ENCODE measurements at places on chromosomes 12 and 14.

DNA sequence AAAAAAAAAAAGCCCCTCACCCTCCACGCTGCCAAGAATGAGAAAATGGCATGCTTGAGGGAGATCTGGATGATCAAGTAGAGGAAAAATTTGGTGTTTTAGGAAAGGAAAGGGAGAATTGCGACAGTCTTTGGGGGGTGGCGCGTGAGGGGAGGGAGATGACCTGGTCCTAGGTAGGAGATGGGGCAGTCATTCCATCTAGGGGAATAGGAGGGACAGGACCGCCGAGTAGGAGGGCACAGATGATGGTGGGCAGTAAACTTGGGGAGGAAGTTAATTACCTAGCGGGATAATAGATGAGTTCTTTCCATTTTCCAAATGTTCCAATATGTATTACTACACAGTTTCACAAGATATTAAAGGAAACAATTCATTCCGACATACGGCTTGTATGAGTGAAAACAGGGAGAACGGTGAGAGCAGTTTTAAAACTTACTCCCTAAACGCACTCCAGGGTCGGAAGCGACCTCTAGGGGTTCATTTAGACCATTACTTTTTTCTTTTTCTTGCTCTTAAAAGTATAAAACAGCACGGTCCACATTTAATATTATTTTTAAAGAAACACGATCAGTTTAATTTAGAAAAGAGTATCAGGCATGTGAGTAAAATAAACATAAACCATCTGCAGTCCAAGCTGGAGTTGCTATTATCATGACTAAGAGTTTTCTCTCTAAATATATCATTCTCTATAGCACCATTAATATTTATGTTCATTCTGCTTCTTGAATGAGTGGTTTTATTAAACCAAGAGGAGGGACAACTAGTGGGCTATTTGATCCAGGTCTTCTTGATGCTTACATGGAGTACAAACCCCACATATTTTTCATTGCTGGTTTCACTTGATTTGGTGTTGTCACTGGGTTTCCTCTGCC lies 3.0 kb upstream of the FNTB start:
- peak; percentile 66 for DNase-seq

DNA sequence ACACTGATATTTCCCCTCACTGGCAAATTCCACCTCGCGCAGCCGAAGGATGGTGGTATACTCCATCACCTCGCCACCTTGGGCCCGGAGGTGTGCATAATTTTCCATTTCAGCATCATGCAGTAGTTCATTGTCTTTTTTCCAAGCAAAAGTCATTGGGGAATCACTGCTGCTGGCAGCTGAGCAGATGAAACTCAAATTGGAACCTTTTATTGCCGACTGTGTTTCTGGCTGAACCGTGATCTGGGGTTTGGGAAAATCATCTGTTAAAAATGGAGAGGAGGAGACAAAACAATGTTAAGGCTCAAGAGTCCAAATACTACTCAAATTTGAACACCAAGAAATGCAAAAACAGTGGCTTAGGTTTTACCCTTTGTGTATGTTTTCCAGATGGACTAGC lies 39.7 kb downstream of the LRIG3 start:
- DNase-seq = no peak

DNA sequence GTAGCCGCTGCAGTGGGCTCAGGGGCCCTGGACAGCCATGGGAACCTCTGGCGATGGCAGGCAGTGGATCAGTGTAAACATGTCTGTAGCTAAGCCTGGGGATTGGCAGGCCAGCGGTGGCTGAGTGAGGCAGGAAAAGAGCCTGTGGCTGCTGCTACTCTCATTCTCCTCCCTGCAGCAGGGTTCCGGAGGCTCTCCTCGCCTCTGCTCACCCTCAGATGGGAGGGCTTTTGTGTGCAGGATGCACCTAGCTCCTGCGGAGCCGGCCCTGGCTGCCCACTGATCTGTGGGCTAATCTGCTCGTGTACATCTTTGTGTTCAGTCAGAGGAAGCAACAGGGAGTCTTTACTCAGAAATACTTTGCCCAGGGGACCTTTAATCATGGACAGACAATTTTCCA lies 59.5 kb downstream of the GALNT8 start:
- DNase-seq = no peak

DNA sequence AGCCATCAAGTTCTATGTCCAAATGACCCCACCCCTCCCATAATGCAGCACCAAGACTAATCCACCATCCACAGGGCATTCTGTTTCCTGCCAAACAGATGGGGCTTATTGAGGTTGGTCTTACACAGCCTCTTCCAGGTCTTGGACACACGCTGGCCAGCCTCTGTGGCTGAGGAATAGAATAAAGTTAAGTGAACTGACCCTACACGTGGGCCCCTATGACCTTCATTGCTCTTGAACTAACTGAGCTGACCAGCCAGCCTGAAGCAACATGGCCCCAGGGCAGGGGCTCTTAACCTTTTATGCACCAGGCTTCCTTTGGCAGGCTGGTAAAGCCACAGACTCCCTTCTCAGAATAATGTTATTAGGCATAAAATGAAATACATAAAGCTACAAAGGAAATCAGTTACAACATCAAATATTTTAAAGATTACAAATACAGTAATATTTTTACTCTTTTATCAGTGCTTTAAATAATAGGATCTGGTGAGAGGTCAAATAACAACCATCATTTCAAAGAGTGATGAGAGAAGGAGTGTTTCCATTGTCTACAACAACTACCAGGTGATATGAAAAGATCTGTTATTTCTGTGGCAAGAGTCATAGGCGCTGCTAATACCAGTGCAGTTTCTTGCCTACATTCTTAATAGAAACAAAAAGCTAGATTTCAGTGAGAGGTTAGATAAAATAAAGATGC lies 192.9 kb upstream of the NUDT4 start:
- DNase-seq = no peak

- no peak for DNase-seq
Observed at GRCh38 chr12:104593482-104593881, 136.7 kb downstream of the CHST11 start.

DNA sequence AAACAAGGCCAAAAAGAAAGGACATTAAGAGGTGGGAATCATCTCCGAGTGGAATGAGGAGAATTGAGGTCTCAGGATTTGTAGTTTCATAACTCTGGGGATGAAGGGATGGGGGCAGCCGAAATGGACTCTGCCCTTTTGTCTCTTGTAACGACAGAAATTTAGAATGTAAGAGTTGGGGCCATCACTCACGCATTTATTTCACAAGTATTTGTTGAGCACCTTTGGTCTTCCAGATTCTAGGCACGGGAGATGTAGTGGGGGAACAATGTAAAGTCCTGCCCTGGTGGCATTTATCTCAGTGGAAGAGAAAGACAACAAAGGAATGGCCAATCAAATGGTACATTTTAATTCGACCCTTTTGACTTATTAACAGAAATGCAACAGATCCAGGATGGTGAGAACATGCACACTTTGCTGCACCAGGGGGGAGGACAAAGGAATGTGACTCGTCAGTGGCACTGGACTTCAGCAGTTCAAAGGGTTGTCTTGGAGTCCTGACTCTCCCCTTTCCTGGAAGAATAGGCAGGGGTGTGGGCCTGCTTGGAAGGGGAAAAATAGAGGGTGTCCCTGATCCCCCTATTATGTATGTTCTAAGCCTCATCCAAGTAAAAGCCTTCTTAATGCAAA lies 102.0 kb downstream of the TMEM30B start:
- no peak for DNase-seq

GRCh38 chr12:58757422-58757821 lies 162.9 kb downstream of the LRIG3 start:
- DNase-seq = no peak
